ENCODE measurements at places on chromosomes 6 and 20. TPM values are rescaled to one million over a fixed set of nuclear protein-coding genes. Genes with fewer than 3 reads are reported as not detected.
A peak's percentile ranks its signal among the peaks of the same experiment; 100 is the strongest.

DNA sequence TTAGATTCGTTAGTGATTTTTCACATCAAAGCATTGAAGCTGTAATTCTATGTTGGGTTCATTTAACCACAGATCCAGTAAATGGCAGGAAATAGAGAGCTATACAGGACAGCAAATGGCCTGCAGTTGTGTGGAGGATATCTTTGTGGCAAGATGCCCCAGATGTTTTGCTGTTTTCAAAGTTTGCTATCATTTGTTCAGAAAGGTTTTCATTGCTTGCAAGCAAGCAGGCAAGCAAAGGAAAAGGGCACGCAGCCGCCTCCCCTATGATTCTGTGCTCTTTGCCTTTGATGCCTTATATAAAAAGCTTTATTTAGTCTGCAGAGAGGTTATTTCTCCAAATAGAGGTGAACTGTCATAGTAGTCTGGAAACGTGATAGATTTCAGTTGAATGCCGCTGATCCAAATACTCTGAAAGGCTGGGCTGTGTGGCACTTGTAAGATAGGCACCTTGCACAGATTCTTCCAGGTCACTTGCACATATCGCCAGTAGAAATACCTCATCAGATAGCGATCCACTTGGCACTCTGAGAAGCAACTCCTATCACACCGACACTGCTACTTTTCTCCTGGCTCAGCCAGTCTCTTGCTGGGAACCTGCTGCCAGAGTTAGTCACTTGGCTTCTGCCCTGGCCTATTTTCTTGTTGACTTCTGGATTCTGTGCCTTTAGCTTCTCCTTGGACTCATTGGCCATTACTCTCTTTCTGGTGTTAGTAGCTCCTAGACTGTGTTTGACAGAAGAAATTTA, 66.4 kb downstream of the UTRN start:
- DNase-seq: peak; percentile 43

DNA sequence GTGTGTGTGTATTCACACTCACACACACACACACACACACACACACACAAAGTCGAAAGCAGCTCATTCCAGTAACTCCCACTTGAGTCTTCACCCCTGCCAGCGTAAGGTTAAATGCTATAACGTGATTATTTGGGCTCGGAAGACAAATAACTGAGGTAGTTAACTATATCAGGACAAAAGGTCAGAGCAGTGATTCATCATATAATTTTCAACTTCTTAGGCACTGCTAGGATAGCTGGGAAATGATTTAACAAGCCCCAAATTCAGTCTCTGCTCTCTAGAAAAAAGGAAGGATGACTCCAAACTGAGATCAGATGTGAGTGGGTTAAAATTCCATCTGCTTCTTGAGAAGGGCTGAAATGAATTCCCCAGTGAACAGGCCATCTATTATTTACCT, 30.7 kb downstream of the HDGFL1 start:
- no peak for DNase-seq

DNA sequence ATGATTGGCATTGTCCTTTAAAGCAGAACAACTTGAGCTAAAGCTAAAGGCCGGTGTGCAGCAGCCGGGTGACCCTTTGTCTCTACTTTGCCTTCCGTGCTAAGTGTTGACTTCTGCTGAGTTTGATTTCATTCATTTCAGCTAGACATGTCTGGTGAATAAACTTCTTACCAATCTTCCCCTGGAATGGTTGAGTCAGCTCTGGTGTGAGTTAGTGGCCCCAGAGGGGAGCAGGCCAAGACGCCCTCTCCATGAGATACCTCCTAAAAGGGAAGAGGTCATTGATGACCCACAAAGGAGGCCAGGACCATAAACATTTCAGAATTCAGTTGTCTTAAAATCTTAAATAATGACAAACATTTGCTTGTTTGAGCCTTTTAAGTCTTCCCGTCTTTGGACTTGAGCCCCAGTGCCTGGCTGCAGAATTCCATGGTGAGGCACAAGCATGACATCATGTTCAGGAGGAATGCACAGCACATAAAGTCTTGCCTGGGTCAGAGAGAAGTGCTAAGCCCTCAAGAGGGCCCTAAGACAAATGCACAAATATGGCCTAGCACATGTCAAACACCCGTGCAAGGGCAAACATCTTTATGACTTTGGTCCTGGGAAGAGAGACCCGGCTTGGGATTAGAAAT, 96.3 kb upstream of the NEDD9 start:
- DNase-seq: no peak

DNA sequence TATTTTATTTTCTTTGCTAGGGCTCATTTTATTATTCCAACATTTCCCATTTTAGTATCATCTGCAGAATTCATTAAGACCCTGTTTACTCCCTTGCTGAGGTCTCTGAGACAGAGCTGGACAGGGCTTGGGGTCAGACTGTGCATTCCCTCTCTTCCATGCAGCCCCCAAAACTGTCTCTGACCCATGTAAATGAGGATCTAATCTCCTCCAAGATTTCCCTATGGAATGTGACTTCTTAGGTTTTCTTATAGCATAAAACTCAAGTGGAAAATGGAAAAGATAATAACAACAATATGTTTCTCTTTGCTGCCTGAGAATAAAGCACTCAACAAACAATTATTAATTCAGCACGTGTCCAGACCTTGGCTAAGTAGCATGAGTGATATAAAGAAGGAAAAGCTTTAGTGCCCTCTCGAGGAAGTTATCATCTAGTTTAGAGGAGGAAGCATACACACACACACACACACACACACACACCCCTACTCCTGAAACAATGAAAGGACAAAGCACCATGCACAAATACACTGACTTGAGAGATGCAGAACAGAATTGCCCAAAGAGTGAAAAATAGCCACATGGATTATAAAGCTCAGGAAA, 815.5 kb downstream of the BCKDHB start:
- no peak for DNase-seq

KIF25 gene
- not detected for total RNA-seq
